ENCODE measurements at places on chromosomes 5 and 9.
A peak's percentile ranks its signal among the peaks of the same experiment; 100 is the strongest.

- no peak for DNase-seq
These were observed 107.3 kb upstream of the IER5L start for GRCh38 chr9:129285382-129285781.

DNA sequence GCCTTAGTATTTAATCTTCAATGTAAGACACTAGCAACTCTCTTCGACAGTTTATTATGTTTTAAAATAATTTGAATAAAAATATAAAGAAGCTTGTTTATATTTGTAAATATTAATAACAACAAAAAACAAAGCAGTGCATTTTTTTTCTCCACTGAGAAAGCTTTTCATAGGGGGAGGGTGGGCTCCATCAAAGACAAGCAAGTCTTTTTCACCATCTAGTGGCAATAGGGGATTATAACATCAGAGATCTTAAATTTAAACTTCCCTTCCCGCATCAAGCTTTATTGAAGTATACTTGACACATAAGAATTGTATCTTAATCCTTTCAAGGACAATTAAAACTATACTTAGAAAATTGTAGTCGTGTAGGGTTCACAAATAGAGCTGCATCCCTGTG is 9.3 kb upstream of the OR13F1 start:
- no peak for DNase-seq

GRCh38 chr5:170662966-170663365 is 120.6 kb upstream of the GABRP start:
- no peak for DNase-seq

GRCh38 chr5:134245101-134245604 is 19.3 kb upstream of the PPP2CA start:
- DNase-seq = peak; percentile 65

- peak; percentile 52 for DNase-seq
These were observed 100.6 kb upstream of the IER5L start for GRCh38 chr9:129278391-129279237.

DNA sequence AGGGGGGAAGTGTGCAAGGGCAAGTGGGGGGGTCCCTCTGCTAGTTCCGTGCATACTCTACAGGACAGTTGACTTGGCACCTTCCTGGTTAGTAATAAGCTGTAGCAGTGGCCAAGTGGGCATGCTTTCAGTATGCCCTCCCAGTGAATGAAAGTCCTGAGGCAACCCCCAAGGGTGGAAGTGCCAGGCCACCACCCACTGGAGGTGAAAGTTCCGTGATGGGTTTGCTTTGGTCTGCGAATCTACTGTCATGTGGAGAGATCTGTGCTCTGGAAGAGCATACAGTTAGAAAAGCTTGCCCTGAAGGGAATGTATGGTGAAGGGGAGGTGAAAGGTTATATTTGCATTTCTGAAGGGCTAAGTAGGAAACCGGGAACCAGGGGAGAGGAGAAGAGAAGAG is 10.3 kb downstream of the FXN start:
- no peak for DNase-seq

DNA sequence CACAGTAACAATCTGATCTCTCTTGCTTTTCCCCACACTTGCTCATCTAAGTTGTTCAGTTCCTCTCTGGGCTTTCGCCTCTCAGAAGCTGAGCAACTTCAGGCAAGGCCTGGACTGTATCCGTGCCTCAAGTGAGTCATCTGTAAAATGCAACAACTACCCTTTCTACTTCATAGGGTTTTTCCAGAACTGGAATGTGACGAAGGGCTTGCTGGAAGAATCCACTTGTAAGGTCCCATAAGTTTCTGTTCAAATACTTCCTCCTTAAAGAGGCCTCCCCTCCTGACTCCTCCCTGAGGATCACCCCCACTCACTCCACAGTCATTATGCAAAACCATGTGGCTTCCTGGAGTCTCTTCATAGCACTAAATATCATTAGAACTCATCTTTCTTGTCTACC is 17.5 kb upstream of the INSYN2B start:
- no peak for DNase-seq

DNA sequence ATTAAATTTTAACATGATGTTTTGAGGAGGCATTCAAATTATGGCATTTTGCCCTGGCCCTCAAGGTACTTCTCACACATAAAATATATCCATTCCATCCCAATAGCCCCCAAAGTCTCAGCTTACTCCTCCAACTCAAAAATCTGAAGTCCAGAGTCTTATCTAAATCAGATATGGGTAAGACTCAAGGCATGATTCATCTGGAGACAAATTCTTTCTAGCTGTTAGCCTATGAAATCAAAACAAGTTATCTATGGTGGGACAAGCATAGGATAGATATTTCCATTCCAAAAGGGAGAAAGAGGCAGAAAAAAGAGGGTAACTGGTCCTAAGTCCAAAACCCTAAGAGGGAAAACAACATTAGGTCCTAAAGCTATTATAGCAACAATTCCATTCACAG is 408.4 kb downstream of the ZNF608 start:
- DNase-seq = no peak

DNA sequence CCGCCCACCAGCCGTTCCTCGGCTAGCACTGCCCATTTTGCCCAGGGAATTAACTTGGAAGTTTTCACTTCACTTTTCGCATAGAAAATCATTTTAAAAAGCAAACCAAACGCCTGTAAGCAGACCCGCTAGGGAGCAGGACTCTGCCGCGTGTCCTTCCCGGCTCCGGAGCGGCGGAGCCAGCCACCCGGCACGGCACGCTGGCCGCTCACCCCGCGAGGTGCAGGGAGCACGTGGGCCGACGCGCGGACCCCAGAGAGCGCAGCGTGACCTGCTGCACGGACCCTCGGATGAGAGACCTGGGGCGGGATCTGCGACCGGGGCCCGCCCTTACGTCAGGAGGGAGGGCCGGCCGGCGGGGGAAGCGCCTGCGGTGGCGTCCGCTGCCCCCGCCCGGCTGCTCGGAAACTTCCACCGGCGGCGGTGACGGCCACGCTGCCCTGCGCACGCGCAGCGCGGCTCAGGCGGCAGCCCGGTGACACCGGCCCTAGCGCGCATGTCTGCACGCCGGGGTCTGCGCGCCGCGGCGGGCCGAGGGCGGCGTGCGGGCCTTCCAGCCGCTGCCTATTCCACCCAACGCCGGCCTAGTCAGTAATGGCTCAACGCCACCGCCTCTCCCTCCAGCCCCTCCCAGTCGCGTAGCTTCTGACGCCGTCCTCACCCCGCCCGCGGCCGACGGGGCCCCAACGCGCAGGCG is 507 bp upstream of the TENT4A start:
- DNase-seq = peak; percentile 97

DNA sequence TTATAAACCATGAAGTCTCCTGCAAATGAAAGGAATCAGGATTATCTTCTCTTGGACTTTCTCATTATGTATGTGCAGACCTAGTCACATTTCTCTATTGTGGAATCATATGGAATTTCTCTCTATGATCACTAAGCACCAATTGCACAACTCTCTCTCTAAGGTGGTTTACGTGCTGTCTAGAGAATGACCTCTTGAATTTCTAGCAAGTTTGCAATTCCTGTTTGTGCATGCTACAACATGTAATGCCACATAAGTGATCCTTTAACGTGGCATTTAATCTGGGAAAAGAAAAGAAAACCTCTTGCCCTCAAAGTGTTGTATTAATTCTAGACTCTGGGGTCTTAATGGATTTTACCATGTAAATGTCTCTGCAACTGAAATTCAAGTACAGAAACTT is 5.0 kb upstream of the PPP2R2B start:
- no peak for DNase-seq

GRCh38 chr5:90878081-90878480 is 319.5 kb downstream of the ADGRV1 start:
- DNase-seq = no peak

GRCh38 chr5:178274781-178275537 is 42.4 kb upstream of the PHYKPL start:
- DNase-seq = no peak

DNA sequence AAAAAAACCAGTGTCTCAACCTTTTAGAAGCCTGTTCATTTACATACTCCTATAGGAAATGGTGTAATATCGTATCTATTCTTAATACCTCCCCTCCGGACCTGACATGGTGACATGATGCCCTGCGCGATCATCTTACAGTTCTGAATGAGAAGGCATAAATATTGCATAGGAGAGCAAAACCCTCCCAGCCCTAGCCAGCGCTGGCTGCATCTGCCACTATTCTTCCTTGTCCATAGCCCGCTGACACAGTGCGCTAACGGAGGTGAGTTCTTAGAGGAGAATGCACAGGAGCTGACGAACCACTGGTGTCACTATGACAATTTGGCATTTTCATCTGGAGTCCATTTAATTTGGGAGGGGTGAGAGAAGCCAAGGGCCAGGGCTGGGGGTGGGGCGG is 290.1 kb downstream of the EFNA5 start:
- no peak for DNase-seq

DNA sequence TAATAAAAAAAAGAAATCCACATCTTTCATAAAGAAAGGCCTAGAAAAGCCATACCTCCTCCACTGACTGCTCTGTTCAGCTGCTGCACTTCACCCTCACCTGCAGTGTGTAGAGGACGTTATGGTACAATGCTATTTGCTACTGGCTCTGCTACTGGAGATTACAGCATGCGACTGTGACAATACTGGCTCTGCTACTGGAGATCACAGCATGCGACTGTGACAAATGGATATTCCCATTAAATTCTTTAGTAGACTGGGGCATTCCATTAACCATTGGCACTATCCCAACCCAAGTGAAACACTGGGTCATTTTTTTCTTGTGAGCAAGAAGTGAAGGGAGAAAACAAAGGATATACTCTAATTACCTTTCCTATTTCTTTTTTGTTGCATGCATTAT is 1063.5 kb upstream of the DMAC1 start:
- DNase-seq = no peak

GRCh38 chr5:72619251-72619650 is 112.0 kb upstream of the ZNF366 start:
- DNase-seq = no peak

DNA sequence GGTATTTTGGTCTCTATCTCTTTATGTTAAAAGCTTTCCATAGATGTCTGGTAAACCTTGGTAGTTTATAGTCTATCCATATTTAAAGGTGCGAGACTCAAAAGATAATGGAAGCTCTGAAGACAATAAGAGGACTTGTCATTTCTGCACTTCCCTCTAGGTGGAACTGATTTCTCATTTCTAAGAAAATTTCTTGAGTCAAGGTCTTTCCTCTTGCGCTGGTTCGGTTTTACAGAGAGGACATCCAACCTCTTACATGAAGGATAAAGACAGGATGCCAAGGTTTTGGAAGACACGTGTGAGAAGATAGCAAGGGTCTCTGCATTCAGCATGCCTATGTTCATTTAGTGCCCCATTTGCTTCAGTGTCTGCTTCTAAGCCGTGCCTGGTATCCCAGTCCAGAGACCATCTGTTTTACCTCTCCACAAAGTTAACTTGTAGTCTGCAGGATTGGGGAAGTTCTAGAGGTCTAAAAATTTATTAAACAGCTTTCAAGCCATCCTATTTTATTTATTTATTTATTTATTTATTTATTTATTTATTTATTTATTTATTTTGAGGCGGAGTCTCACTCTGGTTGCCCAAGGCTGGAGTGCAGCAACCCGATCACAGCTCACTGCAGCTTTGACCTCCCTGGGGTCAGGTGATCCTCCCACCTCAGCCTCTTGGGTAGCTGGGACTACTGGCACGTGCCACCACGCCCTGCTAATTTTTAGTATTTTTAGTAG is 41.6 kb downstream of the KIAA1191 start:
- DNase-seq = no peak

DNA sequence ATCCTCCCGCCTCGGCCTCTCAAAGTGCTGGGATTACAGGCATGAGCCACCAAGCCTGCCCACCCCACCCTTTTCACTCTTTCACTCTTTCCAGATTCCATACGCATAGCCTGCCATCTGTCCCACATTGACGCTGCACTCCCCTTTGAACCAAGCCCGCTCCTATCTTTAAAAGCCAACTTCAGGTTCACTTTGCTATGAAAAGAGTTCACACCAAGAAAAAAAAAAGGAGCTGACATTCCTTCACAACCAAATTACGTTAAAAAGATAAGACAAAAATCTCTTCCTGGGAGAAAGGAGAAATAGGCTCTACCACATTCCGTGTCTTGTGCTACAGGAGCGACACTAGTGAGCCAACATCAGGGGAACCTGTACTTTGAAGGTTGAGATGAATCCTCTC is 41.5 kb downstream of the DMRT1 start:
- no peak for DNase-seq

- peak; percentile 13 for DNase-seq
These were observed 16.1 kb upstream of the MARCHF3 start for GRCh38 chr5:127046343-127047072.

DNA sequence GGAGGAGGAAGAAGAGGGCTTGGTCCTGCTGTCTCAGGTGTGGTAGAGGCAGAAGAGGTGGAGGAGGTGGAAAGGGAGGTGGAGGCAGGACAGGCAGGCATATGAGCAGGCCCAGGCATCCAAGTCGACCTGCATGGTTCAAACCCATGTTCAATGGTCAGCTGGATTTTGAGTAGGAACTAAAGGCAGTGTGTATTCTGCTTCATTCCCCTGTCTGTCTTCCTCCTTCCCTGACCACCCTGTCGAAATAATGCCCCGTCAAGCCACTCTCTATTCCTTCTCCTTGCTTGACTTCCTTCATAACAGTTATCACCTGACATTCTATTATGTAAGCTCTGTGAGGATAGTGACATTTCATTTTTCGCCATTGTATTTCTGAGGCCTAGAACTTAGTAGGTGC is 34.8 kb downstream of the ATP6V0E1 start:
- no peak for DNase-seq

DNA sequence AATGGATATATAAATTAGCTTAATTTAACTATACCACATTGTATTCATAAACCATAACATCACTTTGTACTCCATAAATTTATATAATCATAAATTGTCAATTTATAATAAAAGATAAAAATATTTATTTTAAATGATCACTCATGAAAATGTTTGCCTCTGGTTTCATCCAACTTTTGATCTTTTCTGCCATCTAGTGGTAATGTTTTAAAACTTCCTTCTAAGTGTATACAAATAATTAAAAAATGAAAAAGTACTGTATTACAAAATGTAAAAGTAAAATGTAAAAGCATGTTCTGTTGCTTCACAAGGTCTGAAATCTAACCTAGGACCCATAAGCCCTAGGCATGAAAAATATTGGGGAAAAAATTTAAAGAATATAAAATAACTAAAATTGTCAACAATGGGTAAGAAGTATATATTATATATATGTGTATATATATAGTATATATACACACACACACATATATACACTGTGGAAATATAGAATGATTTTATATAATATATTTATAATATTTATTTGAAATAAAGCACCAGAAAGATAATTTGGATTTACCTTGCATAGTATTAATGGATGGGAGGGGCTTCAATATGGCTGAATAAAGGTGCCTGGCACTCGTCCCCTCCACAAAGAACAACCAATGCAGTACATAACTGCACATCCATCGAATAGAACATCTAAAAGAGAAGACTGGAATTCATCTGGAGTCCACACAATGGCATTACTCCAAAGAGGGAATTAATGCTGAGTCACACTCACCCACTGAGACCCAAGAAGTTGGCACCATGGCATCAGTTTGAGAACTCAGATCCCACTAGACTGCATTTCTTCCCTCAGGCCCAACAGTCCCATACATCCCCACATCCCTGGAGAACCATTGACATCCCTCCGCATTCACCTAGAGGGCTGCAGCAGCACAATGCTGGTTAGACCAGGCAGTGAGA is 32.5 kb downstream of the ANXA1 start:
- DNase-seq = peak; percentile 41

- DNase-seq = peak; percentile 98
These were observed 257.7 kb downstream of the TLE1 start for GRCh38 chr9:81431641-81432040.

Measured in EL (cell line).